Peyer's patch (tissue), 4 donors: ENCODE measurements at places on chromosomes 11 and 22. TPM values are rescaled to one million over a fixed set of nuclear protein-coding genes. Genes with fewer than 3 reads are reported as not detected.

- DNase-seq, result no peak
Measured at GRCh38 chr11:134313821-134314607, 17.8 kb upstream of the GLB1L2 start.

DNA sequence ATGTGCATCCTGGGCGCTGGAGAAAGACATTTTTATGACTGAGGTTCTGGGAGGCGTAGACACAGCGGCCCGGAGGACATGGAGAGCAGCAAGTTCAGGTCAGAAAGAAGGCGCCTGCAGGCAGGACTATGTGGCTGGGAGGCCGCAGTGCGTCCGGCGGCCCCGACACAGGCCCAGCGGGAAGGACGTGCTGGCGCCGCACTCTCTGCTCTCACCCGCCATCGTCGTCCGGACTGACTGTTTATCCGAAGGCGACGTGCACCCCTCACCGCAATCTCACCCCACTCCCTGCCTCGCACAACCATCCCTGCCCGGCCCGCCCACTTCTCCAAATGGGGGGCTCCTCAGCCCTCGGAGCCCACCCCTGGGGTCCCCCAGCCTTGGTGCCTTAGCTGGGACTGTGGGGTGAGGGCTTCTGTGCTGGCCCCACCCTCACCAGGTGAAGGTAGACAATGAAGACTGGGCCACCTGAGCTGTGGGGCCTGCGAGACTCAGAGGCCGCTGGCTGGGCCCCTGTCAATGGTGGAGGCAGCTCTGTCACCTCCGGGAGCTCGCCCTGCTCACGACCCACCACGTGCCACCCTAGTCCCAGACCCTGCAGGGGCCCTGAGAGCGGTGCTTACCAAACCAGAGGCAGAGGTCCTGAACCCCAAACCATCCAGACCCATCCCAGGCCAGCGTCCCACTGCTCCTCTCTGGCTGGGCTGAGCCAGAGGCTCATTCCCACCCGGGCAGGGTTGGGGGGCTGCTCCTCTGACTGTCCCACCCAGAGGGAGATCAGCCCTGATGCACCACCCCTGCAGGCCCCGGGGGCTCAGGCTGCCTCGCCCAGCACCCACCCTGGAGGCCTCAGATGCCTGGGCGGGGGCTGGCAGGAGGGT lies 16.2 kb upstream of the MUC5B start:
- DNase-seq, result no peak

DNA sequence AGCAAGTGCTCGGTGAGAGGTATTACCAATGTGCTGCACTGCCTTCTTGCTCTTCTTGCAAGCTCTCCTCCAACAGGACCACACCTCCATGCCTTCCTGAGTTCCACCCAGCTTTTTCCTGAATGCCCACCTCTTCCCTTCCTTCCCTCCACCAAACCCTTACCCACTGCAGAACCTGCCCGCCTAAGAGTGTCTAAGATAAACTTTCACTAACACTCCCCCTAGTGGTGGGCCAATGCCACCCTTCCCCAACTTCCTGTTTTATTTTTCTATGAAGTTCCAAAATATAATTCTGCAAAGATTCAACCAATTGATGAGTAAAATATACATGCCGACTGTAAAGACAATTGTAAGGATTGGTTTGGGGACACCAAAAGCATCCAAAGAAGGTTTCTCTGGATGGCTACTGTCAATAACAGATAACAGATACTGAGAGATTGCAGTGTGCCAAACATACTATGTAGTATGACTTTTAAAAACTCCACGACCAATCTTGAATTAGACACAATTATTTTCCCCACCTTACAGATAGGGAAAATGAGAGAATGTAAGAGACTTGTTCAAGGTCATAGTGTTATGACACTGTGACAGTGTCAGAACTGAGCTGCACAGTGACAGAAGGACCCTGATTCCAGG lies 38.6 kb upstream of the BMAL1 start:
- DNase-seq, result no peak

DNA sequence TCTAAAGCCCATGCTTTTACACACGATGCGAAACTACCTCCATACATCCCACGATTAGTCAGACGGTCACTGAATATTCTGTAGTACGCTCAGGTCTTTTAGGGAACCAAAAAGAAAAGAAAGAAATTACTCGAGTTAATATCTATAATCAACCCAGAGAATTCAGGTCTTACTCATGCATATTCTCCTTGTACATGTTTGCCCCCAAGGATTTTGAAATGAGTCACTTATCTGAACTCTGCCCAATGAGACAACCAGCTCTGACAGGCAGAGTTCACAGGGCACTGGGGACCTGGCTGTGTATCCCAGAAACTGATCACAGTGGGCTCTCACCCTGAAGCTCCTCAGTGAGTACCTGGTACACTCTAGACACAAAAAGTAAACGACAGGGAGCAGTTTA lies 29.2 kb downstream of the RASSF10 start:
- DNase-seq, result no peak

DNA sequence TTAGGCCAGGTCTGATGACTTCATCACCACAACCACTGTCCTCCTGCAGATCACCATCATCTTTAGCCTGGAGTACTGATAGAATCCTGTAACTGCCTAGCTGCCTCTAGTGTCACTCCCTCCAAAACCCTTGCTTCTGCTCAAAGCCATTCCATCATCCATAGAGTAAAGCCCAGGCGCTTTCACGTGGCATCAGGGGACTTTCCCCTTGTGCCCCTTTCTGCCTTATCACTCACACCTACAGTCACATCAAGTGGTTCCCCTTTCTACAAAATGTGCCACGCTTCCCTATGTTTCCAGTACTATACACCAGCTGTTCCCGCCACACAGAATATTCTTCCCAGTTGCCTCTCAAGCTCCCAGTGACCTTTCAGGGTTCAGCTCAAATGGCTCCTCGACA lies 75.9 kb downstream of the MN1 start:
- no peak for DNase-seq

- DNase-seq, result no peak
Measured at GRCh38 chr11:107598225-107599139, 7.5 kb downstream of the ELMOD1 start.

- DNase-seq, result peak; percentile 63
Measured at GRCh38 chr22:37267135-37267587, 15.1 kb upstream of the CYTH4 start.

GRCh38 chr11:129444274-129444673 lies 68.6 kb downstream of the BARX2 start:
- no peak for DNase-seq

The SCGB1A1 gene
- total RNA-seq, result not detected
